ENCODE measurements at places on chromosomes 1 and 21.

DNA sequence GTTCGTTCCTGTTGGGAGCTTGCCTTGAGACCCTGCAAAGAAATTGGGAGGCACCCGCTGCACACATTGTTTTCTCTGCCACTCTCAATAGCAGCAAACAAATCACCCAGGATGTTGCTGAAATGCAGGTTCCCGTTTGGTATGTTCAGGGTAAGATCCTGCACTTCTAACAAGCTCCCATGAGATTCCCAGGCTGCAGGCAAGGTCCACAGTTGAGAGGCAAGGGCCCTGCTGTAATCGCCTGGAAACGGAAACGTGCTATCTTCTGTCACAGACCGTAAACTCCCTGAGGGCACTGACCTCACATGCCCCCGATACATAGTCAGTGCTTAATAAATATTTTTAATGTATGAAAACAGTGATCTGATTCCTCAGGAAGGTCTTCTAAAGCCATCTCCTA lies 37.8 kb downstream of the XCL1 start:
- no peak for ATAC-seq

DNA sequence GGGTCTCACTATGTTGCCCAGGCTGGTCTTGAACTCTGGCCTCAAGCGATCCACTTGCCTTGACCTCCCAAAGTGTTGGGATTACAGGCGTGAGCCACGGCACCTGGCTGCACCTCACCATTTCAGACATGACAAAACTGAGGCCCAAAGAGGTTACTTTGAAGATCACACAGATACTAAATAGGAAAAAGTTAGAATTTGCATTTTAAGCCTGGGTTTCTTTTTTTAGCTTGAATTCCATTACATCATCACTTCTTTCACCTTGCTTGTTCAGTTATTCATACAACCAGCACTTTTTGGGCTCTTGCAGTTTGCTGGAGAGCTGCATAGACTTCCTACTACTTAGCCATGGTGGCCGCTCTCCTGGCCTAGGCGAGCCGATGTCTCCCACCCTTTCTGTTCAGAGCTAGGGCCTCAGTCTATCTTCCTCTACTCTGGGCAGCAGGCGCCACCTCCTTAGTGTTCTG lies 16.3 kb upstream of the CD2 start:
- ATAC-seq = no peak

DNA sequence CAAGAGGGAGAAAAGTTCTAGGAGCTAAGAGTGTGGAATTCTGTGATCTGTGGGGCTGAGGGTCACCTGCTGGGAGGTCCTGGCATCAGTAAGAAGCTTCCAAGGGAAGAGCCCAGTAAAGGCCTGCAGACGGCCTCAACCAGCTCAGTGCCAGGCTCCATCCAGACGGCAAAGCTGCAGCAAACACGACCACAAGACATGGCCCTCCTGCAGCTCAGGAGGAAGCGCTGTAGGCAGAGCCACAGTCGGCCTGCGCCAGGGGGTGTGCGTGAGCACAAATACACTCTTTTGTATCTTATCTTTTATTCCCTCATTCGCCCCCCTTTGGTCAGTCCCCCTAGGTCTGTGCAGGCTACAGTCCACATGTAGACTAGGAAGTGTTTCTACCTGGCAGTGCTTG lies 13.4 kb downstream of the C1orf174 start:
- ATAC-seq = no peak

GRCh38 chr1:145740269-145740668 lies 21.0 kb downstream of the CD160 start:
- ATAC-seq = no peak

DNA sequence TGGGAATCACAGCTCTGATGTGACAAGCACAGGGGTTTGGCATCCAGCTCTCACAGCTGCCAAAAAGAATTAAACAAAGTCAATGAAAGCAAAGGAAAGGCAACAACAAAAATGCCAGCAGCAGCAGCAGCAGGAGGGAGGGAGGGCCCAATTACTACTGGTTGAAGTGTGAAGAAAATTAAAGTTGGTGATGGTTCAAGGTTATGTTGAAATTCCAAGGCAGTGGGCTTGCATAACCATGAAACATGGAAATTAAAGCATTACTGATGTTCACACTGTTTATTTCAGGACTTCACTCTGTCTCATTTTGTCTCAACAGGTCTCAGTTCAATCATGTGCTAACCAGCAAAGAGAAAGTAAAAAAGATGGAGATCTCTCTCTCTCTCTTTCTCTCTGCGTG lies 220.3 kb upstream of the LYPLAL1 start:
- no peak for ATAC-seq

GRCh38 chr1:172697534-172698002 lies 38.7 kb downstream of the FASLG start:
- ATAC-seq = no peak

DNA sequence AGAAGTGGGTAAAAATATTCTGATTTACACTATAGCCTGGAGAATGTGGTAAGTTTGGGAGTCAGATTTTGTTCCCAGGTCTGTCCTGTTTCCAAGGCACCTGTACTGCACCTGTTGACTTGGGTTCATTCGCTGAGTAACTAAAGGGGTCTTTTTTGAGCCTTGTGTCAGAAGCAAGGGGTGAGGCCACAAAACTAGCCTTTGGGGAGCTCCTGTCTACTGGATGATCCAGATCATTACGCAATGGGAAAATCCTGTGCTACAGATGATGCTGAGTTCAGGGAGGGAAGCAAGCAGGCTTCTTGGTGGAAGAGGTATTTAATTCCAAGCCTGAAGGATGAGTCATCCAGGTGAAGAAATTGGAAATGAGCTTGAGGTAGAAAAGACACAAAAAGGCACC lies 424.0 kb downstream of the MATN1 start:
- ATAC-seq = no peak

- ATAC-seq = peak; percentile 80
Observed at GRCh38 chr1:91803847-91804545, 82.0 kb downstream of the TGFBR3 start.
